NCI-H2029 treated with DMSO at 0.1 percent for 48 hours (cell line): ENCODE measurements at places on chromosomes 13 and 19.

DNA sequence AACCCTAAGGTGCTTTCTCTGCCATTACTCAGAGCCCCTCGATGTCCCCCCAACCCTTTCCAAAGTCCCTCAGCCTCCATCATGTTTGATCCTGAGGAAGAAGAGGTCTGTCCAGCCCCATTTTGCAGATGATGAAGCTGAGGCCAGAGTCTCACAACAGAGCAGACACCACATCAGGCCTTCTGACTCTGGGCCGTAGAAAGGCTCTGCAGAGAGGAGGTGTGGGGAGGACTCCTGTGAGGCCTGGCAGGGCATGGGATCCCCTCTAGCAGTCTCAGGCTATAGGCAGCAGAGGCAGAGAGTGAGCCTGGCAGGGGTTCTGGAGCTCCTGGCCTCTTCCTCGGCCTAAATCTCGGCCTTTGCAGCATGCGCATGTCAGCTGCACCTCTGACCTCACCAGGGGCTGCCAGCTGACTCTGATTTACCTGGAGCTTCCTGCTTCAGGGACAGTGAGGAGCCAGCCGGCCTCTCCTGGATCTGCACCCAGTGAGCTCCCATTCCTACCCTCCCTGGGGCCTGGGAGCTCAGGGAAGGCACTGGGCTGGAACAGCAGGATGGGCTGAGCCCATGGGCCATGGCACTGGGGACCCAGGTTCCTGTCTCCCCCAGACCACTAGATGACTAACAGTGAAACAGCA, 41.7 kb upstream of the VSTM2B start:
- no peak for DNase-seq

GRCh38 chr19:46448601-46449000, 19.9 kb upstream of the PNMA8C start:
- DNase-seq = no peak

GRCh38 chr13:32537580-32538142, 934 bp downstream of the N4BP2L2 start:
- DNase-seq = no peak

GRCh38 chr13:36130552-36131221, 495 bp downstream of the DCLK1 start:
- peak; percentile 12 for DNase-seq

- no peak for DNase-seq
Measured at GRCh38 chr13:40190641-40191100, 475.8 kb downstream of the FOXO1 start.

DNA sequence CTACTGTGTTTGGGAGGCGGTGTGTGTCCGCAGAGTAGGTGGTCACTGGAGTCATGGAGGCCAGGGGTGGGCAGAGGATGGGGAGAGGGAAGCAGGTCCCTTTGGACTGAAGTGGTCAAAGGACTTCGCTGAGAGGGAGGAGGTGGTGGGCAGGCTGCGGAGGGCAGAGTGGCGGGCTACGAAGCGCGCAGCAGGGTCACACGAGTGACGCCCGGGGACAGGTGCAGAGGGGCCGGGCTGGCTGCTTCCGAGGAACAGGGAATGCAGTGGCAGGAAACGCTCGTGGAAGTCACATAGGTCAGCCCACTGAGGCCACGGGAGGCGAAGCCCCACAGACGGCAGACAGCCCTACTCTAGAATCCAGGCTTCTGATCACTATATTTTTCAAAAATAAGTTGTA, 111.5 kb downstream of the URI1 start:
- no peak for DNase-seq

DNA sequence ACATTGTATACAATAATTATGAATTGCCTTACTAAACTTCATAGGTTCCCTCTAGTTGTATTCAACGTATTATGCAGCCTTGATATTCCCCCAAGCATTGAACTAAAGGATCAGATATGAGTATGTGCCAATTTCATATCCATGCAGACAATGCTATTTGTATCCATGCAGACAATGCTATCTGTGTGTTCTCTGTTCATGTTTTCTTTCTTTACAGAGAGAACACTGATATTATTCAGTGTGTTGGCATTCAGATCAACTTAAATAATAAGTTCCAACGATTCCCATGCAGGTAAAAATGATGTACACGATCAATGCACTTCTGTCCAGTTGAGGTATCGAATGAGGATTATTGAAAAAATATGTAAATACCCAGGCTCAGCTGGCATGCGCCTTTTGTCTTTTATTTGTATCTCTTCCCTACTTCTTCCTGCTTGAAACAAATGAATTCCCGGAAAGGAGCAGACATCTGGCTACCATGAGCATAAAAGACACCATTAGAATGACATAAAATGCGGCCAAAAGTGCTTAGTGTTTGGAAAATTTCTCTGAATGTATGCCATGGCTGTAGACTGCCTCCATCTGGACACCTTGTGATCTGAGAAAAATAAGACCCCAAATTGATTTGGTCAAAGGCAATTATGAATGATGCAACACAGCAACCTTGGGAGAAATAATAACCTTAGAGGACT, 731.5 kb downstream of the SLITRK1 start:
- DNase-seq = no peak

GRCh38 chr13:102536695-102537485, 59.9 kb upstream of the TPP2 start:
- no peak for DNase-seq

- DNase-seq = no peak
Measured at GRCh38 chr13:23447927-23448326, 14.4 kb upstream of the SACS start.
